ENCODE measurements at places on chromosomes 6 and 20. TPM values are rescaled to one million over a fixed set of nuclear protein-coding genes. Genes with fewer than 3 reads are reported as not detected.
A peak's percentile ranks its signal among the peaks of the same experiment; 100 is the strongest.

- no peak for DNase-seq
Measured at GRCh38 chr6:32982702-32983492, 14.5 kb downstream of the BRD2 start.

The TOX2 gene
- total RNA-seq = 7.3 TPM

DNA sequence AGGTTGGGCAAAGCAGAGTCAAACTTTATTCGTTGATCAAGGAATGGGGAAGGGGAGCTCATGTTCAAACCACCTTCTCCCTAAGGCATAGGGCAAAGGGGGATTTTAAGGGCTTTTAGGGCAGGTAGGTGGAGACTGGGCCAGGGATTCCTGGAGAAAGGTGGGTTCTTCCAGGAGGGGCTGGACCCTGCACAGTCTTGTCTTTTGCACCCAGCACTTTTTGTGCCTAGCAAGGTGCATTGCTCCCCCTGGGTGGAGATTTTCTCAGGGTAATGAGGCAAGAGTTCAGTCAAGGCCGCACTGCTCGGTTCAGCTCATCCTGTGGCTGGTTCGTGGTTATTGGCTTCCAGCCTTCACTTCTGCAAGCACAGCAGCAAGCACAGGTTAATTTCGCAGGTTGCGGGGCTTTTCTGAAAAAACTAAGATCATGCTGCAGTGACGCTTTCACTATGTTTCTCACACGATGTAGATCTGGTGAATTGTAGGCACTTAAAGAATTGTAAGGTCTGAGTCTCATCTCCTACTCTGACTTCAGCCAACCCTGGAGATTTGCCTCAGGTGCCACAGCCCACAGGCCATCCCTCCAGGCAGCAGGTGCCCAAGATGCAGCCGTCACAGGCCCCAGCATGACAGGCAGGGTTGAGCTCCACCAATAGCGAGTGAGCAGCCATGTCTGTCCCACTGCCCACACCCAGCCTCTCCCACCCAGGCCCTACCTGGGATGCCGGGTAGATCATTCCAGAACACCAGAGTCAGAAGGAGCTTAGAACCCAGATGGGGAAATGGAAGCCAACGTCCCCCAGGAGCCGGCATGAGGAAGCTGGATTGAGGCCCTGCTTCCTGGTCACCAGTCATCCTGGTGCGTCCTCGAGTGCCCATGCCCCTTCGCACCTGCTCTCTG, 37.1 kb downstream of the SUN5 start:
- no peak for DNase-seq

DNA sequence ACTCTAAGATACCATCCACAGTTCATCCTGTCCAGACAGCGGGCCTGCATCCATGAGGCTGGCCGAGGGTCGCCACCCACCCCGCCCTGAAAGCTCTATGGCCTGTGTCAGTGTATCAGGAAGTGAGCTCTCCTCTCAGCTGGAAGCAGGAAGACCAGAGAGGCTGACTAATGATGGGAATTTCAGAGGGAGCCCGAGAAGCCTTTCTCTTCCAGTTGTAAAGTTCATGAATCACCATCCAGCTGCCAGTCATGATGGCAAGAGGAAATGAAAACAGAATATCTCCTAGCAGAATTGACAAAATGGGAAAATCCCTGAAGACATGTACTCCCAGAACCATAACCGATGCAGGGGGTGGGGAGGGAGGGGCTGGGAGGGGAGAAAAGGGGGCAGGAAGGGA, 109.6 kb upstream of the RPS6KA2 start:
- peak; percentile 77 for DNase-seq

- DNase-seq = no peak
Measured at GRCh38 chr20:18011951-18012645, 43.3 kb downstream of the MGME1 start.

DNA sequence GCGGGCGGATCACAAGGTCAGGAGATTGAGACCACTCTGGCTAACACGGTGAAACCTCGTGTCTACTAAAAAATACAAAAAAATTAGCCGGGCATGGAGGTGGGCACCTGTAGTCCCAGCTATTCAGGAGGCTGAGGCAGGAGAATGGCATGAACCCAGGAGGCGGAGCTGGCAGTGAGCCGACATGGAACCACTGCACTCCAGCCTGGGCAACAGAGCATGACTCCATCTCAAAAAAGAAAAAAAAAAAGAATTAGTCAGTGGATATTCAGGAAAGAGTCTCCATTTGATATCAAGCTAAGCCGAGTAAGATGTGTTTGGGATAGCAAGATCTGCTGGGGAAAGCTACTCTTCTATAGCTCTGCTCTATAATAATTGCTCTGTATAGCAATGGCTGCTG, 41.0 kb downstream of the MOCS1 start:
- DNase-seq = no peak

DNA sequence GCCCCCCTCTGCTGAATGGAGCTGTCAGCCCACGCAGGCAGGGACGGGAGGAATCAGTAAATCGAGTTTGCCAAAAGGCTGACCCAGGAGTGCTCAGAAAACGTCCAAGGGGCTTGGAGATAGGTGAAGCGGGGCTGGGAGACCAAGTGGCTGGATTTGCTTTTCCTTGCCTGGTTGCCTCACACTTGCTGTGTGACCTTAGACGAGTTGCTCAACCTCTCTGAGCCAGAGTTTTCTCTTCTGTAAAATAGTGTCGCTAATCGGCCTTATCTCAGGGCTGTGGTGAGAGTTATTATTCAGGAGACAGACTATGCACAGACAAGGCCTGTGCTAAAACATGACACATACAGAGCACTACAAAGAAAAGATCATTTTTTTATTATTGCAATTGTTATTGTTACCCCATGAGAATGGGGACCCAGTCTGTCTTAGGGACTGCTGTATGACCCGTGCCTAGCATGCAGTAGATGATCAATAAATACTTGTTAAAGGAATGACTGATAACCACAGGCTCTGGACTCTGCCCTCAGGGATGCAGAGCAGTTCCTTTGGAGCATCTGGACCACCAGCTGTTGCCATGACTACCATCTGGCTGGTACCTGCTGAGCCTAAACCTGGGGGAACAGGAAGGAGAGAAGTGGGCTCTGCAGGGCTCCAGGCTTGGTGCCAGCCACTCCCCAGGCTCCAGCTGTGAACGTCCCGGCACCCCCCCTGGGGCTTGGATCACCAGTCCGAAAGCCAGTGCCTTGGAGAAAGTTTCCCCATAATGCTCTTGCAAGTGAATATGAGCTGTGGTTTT, 901 bp downstream of the KCNK15 start:
- no peak for DNase-seq

The TSPO2 gene
- not detected for total RNA-seq

DNA sequence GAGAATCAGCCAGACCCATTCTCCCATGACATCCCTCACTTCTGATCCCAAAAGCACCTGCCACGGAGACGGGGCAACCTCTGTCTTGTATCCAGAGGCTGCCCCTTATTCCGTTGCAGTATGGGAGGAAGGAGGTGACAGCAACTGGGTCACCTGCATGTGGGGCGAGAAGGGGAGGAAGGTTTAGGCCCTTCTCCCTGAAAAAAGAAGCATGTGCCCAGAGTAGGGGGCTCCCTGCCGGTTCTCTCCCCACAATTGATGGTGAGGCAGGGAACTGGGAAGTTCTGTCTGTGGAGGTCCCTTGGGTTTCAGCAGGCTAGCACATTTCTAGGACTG, 49.3 kb upstream of the FANCE start:
- DNase-seq = no peak

The PRND gene
- total RNA-seq = not detected

- no peak for DNase-seq
Measured at GRCh38 chr20:31687777-31688176, 34.9 kb downstream of the BCL2L1 start.

- no peak for DNase-seq
Measured at GRCh38 chr6:126253431-126253830, 86.5 kb upstream of the CENPW start.

The LGSN gene
- not detected for total RNA-seq

The SPINT4 gene
- not detected for total RNA-seq

The TREM2 gene
- not detected for total RNA-seq

The BLTP3A gene
- total RNA-seq = 19.2 TPM

The PAX1 gene
- total RNA-seq = not detected

The EPB41L1 gene
- 25.0 TPM for total RNA-seq

- no peak for DNase-seq
Measured at GRCh38 chr6:137866200-137866913, 702 bp upstream of the TNFAIP3 start.

The BPIFB1 gene
- not detected for total RNA-seq

DNA sequence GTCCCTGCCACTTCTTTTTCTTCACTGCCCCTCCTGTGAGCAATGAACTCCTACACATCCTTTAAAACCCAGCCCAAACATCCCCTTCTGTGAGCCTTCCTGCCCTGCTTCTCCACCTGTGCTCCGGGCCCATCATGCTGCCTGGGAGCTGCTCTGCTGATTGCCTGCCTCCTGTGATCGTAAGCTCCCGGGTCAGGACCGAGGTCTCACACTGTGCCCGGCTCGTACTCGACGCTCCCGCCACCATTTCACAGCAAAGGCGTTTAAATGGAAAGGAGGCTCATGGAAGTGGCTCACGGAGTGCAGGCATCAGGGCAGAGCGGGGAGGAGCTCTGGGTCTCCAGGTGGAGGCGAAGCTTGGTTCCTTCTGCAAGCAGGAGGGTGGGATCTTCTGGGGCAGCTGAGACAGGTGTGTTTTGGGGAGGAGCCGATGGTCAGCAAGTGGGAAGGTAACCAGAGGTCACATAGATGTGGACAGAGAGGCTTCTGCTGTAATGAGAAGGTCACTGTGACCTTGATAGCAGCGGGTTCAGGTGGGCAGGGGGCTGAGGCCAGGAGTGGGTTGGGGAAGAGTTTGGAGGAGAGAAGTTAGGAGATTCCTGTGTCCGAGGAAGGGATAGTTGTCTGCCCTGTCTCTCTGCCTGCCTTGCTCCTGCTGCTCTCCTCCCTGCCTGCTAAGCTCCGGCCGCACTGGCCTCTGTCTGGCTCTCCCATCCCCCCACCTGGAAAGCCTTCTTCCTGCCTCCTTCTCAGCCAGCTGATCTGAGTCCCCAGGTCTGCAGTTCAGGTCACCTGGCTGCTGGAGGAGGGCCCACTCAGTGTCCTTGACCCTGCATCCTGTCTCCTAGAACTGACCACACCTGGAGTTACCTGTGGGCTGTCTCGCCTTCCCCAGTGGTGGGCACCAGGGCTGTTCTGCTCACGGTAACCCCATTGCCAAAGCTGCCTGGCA, 52.7 kb upstream of the FRMD1 start:
- no peak for DNase-seq

- no peak for DNase-seq
Measured at GRCh38 chr20:62159839-62160238, 16.3 kb downstream of the SS18L1 start.

GRCh38 chr6:3061501-3061941, 6.8 kb upstream of the RIPK1 start:
- no peak for DNase-seq

The MDFI gene
- 99.6 TPM for total RNA-seq

DNA sequence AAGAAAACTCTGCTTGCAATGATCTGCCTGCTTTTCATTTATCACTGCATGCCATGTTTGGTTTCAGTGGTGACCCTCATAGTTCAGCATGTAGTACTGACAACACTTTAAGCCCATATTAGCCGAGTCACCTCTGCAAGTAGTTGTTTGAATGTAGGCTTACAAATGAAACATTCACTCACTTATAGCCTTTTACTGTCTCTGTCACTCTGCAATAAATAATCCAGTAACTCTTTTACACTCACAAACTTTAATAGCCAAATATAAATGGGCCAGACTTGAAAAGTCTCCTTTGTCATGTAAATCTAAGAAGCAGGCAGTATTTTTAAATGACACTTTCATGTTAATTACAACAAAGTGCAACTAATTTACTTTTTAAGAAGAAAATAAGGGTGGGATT, 1460.0 kb upstream of the ADGRB3 start:
- no peak for DNase-seq

DNA sequence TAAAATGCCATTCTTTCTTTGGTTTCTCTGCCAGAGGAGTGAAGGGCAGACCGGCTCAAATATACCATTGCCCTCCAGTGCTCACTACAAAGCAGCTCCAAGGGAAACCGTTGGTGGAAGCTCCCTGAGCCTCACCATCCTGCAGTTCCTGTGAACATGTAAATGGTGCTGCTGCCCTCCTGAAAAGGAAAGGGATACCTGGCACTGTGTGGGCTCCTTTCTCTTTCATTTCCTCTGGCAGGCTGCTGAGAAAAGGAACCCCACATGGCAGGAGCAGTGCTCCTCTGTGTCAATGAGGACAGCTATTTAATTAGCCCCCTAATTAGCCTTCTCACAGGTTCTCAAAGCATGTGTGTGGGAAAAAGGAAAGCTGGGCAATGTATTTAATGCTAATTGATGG, 142.5 kb downstream of the KLHL32 start:
- no peak for DNase-seq

The RSPH4A gene
- total RNA-seq = 0.42 TPM

DNA sequence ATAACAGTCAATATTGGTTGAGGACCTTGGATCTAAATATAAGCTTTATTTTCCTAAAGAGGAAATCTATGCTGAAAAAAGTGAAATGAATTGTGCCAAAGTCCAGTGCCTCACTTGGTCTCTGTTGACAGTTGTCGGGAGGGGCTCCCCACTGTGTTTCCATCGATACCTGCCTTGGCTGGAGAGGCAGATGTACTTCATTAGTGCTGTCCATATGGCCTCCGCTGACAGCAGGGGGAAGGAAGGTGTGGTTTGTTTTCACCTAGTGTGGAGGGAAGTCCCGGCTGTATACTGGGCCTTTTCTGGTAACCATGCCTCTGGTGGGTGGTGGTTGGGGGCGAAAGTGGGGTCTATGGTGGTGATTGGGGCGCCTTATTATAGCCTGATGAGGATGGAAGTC, 42.7 kb downstream of the CD2AP start:
- no peak for DNase-seq

DNA sequence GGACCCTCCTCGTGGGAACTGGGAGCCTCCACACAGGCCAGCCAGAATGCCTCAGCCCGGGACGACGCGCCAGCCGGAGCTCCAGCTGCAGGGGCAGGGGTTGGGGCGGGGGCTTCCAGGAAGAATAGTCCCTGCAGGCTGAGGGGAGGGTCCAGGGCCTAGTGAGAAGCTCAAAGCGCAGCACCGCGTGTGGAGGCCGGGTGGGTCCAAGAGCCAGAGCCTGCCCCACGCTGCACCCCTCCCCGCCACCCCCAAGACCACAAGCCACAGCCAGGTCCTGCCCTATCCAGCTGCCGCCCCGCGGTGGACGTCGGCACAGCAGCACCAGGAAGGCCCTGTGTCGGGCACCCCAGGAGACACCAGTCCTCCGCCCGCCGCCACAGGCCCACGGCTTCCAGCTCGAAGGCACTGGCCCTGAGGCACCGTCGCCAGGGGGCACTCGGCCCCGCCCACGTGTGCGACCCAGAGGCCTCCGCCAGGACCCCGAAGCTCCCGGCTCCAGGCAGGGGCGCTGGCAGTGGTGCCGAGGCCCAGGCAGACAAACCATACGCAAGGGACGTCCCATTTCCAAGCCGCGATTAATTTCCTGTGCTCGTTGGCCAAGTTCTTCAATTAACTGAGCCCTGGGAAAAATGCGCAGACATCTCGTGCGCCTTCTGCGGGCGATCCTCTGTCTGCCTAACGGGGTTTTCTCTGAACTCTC, 19.5 kb downstream of the KCNQ2 start:
- DNase-seq = no peak
